ENCODE measurements at places on chromosomes 5 and 9.

DNA sequence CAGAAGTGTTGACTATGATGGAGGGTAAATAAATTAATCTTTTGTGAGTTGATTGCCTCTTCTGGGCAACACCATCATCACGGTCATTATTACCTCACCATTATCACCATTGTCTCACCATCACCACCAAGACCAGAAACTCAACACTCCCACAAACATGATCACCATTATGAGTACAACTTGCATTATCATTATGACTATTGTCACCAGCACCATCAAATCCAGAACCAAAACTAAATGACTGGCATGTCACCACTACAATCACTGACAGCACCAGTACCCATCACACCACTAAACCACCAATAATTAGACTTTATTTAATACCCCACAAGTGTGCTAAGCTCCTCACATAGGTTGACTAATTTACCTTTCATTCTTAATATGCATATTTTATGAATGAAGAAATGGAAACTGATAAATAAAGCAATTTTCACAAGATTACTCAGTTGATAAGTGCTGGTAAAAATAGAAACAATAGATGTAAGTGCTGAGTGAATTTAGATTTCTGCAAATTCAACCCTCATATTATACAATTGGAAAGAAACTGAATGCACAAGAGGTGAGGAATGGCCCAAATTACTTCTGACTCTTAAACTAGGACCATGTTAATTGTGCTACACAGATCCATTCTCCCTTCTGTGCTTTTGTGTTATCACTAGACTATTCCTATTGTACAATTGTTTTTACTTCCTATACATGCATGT, 517.8 kb upstream of the PAPPA start:
- DNase-seq: no peak

DNA sequence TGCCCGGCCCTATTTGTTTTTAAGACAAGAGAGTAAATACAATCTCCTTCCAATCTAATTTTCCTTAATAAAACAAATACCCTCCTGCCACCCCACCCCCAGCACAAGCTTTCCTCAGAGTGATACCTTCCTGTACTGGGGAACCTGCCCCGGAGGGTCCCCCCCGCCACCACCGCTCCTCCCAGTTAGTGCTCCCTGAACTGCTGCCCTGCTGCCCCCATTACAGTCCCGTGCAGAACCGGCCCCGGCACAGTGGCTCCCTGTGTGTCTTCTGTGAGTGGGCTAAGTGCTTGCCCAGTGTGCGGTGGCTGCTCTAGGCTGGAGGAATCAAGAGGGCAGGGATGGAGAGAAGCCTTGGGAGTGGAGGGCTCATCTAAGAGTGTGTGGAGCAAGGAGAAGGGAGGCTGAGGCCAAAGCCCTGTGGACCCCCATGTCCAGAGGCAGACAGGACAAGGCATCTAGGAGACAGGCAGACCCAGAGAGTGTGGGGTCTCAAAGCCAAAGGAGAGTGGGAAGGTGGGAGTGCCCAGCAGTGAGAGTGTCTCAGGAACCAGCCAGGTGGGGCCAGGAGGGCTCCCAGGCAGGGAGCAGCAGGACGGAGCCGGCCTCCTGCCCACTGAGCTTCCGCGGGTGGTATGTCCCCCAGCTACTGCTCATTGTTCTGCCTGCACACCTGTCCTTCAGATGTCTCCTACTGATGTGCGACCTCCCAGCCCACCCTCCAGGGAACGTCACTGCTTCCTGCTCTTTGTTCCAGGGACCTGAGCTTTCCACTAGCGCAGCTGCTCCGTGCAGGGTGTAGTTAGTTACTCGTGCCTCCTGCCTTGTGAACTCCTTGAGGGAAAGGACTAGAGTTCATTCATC, 129.0 kb downstream of the DAB2IP start:
- no peak for DNase-seq

DNA sequence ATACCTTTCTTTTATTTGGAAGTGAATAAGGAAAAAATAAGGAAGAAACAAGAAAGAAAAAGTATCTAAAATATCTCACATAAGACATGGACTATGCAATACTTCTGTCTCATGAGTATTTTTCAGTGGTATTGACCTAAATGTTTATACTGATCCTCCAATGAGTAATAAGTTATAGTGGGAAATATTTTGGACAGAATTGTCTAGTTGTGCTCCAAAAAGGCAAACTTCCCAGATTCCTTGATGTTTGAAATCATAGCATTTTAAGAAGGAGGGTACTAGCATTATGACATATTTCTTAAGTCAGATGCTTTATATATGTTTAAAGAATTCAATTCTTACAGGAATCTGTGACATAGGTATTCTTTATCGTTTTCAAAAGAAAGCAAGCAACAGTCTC, 34.5 kb upstream of the BASP1 start:
- DNase-seq: no peak

DNA sequence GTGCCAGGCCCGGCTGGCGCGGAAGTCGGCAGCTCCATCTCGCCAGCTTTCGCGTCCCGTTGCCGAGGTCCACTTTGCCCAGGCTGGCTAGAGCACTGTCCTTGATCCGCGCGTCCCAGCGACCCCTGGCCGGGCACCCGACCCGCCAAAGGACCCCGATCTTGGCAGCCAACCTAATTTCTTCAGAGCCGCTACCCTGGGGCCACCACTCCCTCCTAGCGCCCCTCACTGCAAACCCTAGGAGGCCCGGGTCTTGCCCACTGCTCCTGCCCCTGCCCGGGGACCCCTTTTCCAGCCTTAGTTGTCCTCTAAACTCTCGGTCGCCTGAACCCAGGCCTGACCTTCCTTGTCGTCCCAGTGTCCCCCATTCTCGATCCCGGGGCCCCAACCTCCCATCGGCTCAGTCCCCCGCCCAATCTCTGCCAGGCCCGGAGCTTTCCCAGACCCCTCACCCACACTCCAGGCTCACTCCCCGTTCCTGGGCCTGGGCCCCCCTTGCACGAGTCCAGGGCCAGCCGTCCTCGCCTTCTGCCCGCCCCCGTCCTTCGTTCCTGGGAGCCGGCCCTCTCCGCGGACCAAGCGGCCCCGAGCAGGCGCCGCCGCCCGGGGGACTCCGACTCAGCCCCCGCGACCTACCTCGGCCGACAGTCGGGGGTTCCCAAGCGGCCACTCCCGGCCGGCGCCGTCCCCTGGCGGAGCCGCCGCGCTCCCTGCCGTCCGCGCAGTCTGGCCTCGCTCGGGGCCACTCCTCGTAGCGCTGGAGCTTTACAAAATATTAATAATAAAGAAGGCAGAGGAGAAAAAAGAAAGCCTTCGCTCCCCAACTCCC, 701 bp upstream of the LMX1B start:
- DNase-seq: no peak

- no peak for DNase-seq
Observed at GRCh38 chr5:15647251-15647650, 147.3 kb downstream of the FBXL7 start.

- no peak for DNase-seq
Observed at GRCh38 chr9:28938981-28939380, 1365.7 kb upstream of the C9orf72 start.

GRCh38 chr5:35058374-35058788, 10.6 kb upstream of the AGXT2 start:
- no peak for DNase-seq

GRCh38 chr5:133838286-133838685, 130.1 kb downstream of the C5orf15 start:
- no peak for DNase-seq

GRCh38 chr9:12822111-12822510, 47.3 kb downstream of the LURAP1L start:
- no peak for DNase-seq

DNA sequence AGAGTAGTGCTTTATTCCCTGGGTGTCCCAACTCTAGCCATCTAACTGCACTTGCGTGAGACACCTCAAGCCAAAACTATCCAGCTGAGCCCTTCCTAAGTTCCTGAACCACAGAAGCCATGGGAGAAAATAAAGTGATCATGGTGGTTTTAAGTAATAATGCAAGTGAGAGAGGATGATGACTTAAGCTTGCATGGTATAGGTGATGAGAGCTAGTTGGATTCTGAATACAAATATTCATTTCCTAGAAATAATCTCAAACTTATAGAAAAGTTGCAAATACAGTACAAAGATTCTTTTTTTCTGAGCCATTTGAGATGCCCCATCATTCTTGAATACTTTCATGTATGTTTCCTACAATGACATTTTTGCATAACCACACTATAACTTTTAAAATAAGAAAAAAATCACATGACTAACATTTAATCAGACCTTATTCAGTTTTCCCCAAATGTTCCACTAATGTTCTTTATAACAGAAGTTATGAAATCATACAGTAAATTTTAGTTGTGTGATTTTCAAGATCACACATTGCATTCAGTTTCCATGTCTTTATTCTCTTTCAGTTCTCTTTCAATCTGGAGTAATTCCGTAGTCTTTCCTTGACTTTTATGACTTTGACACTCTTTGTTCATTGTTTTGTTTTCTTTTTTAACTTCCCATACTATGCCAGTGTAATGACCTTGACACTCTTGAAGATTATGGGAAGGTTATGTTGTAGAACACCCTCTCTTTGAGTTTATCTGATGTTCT, 5.5 kb upstream of the AK3 start:
- DNase-seq: no peak

GRCh38 chr9:73347720-73348119, 196.1 kb downstream of the ANXA1 start:
- DNase-seq: no peak

DNA sequence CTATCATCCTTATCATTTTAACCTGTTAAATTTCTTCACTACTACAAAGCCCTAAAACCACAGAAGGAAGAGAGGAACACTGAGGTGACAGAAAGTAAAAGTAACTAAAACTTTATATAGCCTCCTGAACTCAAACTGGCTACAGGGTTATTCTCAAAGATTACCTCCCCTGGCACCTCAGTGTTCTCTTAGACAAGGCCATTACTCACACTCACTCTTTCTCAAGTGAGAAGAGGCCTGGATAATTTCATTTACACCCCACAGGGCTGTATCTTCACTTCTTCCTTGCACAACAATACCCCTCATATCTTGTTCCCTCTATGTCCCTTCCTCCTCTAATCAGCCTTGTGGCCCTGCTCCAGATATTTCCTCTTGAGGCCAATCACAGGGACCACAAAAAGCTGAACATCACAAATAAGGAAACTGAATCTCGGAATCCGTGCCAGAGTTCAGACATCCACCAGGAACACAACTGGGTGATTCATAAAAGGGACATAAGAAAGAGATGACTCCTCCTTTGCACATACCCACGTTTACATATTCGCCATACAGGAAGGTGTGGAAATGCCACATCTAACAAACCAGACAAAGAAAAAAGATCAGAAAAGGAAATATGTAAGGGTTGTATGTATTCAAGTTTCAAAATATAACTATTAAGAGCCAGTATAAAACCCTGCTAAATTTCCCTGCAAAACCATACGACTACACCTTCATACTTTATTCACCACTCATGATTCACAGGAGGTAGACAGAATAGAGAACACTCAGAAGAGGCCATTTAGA, 1.7 kb upstream of the KLHL3 start:
- no peak for DNase-seq

DNA sequence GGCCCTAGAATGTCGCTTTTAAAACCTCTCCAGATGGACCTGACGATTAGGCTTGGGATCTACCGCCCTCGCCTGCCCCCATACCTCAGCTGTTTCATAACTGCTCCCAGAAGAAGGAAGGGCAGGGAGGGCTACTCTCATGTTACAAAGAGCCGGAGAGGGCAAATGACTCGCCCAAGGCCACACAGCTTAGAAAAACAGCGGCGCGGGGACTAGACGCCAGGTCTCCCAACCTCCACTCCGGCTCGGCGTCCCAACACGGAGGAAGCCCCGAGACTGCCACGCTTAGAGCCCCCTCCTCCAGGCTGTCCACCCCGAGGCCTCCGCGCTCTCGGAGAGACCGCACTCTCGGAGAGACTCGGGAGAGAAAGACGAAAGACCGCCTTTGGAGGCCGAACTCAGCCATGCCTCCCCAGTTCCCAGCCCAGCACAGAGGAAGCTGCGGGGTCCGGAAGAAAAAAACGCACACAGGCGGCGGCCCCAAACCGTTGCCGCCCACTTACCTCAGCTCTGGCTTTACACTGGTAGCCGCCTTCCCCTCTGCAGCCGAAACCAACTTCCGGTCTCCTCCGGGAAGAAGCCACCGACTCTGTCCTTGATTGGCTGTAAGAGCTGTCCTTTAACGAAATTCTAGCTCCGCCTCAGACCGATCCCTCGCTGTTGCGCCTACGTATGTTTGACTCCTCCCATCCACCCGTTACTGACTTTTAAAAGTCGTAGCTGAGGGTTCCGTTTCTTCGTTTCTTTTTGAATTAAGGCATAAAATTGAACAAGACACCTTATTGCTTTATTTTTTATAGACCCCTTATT, at the start of gene MED7:
Gene MED7, minus strand, starts transcription at position 549 of the 810 bp plus-strand sequence. CDS start 3,434 bp downstream, outside the sequence.
- DNase-seq: peak; percentile 89

- no peak for DNase-seq
Observed at GRCh38 chr5:135883026-135883425, 12.6 kb downstream of the IL9 start.

GRCh38 chr9:3708751-3709150, 182.9 kb upstream of the RFX3 start:
- DNase-seq: no peak

- no peak for DNase-seq
Observed at GRCh38 chr5:115624994-115625393, 842 bp downstream of the TMED7 start.

DNA sequence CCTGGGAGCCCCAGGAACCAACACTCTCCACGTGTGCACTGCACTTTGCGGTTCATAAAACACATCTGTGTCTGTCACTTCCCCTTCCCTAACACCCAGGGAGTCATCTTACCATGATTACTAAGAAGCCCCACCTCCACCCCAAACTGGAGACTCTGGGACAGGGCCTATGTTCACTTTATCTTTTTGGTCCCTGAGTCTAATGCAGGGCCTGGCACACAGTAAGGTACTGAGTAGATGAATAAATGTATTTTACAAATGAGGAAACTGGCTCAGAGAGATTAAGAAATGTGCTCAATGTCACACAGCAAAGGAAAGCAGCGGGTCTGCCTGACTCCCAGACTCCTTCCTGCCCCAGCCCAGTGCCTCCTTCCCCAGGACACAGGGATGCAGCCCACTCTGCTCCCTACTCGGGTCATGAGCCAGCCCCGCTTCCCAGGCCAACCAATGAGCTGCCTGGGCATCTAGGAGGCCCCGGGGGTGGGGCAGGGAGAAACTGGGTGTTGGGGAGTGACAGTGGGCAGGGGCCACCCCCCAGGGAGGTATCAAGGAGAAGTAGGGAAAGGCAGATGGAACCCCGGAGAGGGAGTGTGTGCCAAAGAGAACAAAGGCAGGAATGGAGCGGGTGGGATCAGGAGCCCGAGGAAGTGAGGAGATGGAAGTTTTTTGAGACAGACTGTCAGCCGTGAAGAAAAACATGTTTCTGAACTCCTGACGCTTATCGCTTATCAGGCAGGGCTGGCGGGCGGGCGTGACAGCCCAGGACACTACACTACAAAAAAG, 30.5 kb downstream of the SHB start:
- DNase-seq: no peak

DNA sequence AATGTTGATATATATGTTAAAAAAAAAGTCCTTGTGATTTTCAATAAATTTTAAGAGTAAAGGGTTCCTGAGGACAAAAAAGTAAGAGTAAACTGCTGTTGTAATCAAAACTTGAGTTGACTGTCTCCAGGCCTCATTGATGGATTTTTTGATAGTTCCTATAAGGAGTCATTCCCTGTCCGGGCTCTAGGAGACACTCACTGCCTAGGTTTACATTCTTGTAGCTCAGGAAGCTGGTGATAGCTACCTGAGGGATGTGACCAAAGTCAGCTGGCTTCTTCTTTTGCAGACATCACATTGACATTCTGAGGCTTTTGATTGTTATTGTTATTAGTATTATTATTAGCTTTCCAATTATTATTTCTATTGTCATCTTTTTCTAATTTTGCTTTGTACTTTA, 116.5 kb upstream of the FBXL7 start:
- no peak for DNase-seq

Measured in stimulated activated CD4-positive, alpha-beta T cell treated with anti-CD3 and anti-CD28 coated beads, Interleukin-1b, Interleukin-23, amount 100 ng/mL, for 24 hours (primary cell).